ENCODE measurements at places on chromosomes 7 and 10.

GRCh38 chr10:33241351-33241750, 93.1 kb downstream of the NRP1 start:
- DNase-seq, result no peak

GRCh38 chr10:121947343-121948330, 19.8 kb upstream of the ATE1 start:
- no peak for DNase-seq

GRCh38 chr10:93299606-93300287, 182.4 kb downstream of the MYOF start:
- no peak for DNase-seq

DNA sequence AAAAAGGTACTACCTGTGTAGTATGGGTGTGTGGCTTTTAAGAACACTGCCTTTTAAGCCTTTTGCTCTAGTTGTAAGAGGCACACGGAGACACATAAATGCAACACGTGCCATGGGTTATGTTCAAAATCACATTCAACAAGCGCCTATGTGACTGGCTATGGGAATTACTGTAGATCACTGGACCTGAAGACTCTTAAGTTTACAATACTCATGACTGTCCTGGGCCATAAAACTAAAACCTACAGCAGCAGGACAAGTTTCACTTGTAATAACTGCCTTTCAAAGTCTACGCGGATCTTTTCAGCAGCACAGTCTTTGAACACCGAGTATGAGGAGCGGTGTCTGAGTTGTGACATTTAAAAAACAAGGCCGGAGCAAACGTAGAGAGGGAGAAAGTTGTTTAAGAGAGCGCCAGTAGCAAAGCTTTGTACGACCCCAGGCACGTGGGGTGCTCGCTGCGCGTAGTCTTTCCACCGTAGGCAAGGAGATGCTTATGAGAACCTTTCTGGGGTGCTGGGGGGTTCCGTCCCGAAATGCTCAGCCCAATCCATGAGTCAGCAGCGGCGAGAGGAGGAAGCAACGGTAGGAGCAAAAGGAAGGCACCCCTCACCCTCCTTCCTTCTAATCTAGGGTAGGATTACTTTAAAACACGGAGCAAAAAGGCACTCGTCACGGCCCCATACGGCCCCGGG, 662 bp downstream of the DNAJC2 start:
- DNase-seq, result no peak

DNA sequence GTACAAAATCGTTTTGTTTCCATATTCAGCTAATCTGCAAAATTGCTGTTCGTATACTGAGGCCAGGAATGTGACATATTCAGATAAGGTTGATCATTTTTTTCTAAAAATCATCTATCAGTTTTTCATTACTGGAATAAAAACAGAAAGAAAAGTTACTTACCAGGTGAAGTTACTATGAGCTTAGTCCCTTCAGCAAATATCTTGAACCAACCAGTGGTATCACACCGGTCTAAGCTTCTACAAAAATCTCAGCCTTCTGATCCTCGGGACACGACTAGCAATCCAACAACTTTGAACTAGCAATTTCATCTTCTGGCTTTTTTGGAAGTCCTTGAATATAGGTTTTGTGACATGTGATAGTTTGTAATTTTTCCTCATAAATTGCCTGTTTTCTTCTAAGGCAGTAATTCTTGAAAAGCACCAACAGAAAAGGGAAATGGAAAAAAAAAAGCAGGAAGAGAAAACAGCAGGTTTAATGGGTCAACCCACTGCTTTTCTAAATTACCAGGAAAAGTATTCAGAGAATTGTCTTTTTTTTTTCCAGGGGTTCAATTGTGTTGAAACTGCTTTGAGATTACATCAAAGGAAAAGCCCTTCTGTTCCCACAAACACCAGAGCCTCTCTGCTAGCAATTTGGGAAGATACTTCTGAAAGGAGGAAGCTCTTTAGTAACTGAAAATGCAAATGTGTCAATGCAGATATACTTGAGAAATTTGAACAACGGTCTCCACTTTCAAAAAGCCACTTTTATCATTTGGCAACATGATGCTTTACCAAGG, 2.9 kb upstream of the TARP start:
- DNase-seq, result no peak

GRCh38 chr7:105788356-105788755, 88.0 kb downstream of the ATXN7L1 start:
- no peak for DNase-seq

DNA sequence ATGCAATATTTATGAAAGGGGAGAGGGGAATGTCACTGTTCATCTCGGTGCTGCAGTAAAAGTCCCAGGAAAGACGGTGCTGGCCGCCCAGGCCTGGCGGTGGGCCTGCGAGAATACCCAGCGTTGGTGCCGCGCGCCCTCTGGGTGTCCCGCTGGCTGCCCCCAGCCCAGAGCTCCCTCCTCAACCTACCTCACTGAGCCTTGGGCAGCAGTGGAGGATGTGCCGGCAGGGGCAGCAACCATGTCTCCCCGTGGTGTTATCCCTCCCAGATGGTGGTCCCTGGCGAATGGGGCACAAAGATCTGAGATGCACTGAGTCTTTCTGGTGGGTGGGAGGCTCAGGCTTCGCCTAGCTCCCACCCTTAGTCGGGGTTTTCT, 9.5 kb upstream of the TLX1 start:
- no peak for DNase-seq

DNA sequence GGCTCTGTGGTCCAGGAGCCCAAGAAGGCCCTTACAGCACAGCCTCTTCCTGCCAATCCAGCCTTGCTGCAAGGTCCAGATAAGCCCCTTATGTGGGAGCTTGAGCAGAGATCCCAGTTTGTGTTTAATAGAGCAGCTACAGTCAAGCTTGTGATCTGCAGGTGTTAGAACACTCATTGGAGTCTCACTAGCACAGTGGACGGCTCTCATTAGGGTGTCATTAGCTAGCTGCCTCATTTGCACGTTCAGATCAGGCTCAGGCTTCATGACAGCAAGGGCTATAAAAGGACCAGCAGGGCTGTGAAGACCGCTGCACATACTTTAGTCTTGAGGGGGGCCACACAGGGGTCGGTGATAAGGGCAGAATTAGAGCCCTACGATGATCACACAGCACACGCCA, 443.2 kb downstream of the RPS24 start:
- no peak for DNase-seq
